ENCODE measurements at places on chromosomes 7 and 10. TPM values are rescaled to one million over a fixed set of nuclear protein-coding genes. Genes with fewer than 3 reads are reported as not detected.

Gene ZNF117
- total RNA-seq = 0.94 TPM

Gene UTF1
- total RNA-seq = not detected

Gene TMEM273
- not detected for total RNA-seq

DNA sequence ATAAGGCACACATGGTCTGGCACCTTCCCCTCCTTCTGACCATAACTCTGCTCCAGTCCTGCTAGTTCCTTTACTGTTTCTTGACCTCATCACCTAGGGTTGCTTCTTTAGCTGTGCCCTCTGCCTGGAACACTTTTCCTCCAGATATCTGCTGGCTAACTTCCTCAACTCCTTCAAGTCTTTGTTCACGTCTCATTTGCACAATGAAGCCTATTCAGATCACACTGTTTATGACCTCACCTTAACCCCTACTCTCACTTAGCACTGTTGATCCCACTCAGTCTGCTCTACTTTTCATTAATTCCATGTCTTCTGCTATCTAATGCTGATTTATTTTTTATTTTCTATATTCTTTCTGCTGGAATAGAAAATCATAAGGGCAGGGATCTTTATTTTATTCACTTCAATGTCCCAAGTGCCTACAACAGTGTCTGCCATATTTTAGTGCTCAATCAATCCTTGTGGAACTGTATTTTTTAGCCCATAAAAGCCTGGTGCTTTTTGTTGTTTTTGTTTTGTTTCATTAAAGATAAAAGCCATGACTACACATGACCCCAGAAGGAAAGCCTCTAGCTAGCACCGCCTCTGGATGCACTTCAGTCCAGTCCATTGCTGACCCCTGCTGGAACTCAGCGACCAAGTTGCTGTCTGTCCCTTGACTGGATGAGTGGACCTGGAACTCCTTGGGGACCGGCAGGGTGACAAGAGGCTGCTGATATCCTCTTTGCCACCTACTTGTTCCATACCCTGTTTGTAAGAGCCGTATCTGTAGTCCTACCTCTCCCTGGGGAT lies 12.3 kb downstream of the KLF14 start:
- peak; percentile 51 for DNase-seq

- DNase-seq = peak; percentile 30
These were observed 1.9 kb downstream of the INA start for GRCh38 chr10:103278862-103279298.

- DNase-seq = no peak
These were observed 456 bp upstream of the DLD start for GRCh38 chr7:107890493-107890961.

Gene TMEM106B
- 37.2 TPM for total RNA-seq

Gene OR2A12
- total RNA-seq = not detected

DNA sequence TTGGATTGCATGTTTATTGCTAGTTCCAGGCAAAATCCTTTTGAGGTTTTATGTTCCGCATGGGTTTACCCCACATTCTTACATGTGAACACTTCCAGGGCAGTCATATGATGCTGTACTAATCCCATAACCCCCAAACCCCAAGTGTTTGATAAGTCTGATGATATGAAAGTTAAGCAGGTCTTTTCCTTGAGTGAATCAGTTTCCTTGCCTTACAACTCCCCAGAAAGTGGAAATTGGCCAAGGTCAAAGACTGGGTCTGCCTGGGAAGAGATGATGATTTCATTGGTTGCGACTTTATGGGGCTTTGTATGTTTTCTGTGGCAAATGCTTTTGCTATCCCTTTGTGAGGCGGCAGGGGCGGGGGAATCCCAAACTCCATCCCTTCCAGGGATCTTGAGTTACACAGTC lies 24.7 kb downstream of the AFAP1L2 start:
- DNase-seq = peak; percentile 44

Gene OR13A1
- total RNA-seq = not detected

DNA sequence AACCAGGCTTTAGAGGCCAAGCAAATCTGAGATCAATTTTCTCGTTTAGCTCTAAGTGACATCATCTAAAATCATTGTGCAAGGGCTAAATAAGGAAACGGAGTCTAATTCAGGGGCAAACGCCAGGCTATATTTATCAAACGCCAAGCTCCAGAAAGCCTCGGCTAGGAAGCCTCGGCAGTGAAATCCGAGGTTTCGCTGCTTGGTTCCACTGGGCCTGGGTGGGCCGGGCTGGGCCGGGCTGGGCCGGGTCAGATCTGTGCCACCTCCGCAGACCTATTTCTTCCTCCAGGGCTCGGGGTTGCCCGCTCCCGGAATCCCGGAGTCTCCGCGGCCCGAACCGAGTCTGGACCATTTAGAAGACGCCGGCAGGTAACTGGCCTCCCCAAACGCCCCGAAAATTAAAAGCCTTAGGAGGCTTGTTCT lies 459 bp upstream of the FEZF1 start:
- no peak for DNase-seq

GRCh38 chr7:114627231-114627630 lies 212.6 kb downstream of the FOXP2 start:
- DNase-seq = no peak

DNA sequence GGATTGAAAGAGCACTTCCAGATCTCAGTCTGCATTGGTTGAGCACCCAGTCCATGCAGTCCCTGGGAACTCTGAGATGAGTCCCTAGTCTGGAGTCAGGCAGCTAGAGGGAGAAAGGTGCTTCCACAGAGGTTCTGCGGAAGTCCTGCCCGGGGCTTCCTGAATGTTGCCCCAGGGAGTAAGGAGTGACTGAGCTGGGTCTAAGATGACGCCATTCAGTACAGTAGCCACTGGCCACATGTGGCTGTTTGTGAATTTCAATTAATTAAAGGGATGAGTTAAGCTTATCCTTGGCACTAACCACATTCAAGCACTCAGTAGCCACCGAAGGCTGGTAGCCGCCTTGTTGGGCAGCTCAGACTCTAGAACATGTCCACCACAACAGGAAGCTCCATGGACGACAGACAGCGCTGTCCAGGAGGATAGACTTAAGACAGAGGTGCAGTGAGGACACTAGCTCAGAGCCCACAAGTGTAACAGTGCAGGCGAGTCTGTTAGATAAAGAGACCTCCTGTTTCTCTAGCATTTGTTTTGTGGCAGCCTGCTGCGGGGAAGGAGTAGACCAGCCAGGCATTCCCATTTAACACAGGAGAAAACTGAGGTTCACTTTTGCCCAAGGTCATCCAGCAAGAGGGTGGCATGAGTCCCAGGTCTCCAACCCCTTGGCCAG lies 101.6 kb upstream of the PPIF start:
- DNase-seq = peak; percentile 28

DNA sequence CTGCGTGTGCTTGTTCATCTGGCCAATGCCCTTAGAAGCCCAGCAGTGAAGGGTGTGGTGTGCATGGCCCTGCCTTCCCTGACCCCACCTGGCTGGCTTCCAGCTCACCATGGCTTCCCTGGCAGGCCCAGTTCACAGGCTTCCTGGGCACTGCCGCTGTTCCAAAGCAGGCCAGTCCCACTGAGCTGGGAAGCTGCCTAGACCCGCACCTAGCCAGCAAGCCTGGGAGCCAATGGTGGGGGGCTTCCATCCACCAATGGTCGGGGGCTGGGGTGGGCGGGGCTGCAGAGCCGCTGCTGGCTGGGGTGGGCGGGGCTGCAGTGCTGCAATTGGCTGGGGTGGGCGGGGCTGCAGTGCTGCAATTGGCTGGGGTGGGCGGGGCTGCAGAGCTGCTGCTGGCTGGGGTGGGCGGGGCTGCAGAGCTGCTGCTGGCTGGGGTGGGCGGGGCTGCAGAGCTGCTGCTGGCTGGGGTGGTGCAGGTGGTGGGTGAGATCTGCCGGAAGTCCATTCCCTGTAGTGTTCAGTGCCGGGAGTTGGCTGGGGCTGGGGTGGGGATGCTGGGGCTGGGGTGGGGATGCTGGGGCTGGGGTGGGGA lies 12.4 kb downstream of the CALY start:
- peak; percentile 72 for DNase-seq

DNA sequence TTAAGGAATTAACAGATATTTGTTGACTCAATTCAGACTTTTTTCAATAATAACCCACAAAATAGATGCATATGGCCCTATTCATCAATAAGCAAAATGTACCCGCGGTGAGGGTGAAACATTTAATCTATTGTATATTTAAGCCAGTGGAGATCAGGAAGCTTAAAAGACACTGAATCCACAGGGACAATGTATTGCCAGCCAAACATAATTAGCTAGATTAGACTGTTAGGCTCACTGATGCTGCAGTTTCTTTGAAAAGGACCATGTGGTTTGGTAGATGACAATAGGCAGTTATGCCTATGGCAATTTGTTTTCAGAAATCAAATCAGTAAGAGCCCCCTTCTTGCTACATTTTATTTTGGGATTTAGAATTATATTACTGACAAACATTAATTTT lies 87.3 kb upstream of the PLXDC2 start:
- DNase-seq = no peak

Gene CRTAC1
- total RNA-seq = not detected

Gene DNAAF5
- total RNA-seq = 31.4 TPM

Gene CALML3
- total RNA-seq = not detected

DNA sequence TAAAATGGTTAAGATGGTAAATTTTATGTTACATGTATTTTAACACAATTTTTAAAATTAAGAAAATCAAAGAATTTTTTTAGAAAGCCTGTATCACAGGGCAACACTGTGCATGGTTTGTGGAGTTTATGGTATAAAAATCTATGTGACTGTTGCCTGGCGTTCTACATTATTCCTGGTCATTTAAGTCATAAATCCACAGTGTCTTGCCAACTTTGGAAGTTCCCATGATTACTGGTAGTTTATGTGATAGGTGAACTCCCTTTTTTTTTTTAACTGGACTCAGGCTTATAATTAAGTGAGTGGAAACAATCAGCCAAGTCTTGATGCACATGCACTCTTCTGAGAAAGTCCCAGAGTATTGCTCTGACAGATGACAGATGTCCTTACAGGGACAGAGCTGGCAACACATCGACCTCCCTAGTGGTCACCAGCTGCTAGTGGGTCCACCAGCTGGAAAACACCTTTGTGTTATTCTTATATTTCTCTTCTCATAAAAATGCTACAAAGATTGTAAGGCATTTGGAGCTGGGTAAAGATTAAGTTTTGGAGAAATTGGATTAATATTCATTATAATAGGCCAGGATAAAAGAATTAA lies 8.8 kb upstream of the STN1 start:
- no peak for DNase-seq

GRCh38 chr10:63265683-63266235 lies 132.6 kb downstream of the NRBF2 start:
- DNase-seq = no peak

DNA sequence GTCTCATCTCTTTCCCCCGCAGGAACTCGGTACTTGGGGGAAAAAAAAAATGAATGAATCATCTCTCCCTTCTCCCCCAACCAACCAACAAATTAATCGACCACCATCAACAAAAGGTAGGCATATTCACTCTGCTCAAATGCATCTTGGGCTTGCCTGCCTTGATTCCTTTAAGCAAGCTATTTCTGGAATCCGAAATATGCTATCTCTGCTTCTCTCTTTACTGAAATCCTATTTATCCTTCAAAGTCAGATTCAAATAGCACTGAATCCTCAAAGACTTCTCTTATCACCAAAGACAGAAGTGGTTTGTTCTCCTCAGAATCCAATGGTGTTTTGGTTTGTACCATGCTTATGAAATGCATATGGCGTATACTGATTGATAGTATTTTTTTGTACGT lies 49.6 kb upstream of the TPK1 start:
- no peak for DNase-seq

Gene CLRN3
- total RNA-seq = not detected

Gene OR2A1
- total RNA-seq = not detected

DNA sequence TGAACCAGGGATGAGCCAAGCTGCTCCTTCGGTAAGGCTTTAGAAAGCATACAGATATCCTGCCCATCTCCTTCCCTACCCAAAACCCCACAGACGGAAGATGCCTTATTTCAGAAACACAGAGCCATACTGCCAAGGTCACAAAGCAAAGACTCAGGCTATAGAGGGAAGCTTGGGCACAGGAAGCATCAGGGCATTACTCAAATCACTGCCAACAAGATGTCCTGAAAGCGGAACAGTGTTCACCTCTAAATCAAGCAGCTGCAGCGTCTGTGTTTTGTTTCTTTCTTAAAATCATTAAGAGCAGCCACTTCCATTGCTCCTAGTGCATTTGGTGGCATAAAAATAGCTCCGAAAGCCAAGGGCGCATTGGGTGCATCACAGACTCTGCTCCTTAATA lies 307.3 kb downstream of the SORCS1 start:
- no peak for DNase-seq

Gene SFTPA1
- total RNA-seq = not detected

Gene HYAL4
- not detected for total RNA-seq

DNA sequence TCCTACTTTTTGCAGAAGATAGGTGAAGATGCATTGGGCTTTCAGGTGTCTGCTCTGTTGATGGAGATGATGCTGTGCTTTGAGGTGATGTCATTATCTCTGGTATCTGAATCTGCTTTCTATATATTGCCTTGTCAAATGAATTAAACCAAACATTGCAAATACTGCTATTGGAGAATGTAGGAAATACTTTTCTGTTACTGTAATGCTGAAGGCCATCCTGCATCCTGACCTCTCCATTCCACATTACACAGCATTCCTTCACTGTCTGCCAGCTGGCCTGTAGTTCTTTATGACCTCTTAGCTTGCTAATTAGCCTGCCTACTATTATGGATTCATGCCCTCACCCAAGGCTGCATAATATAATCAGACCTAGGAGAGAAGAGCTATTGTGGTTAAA lies 73.2 kb downstream of the VCL start:
- peak; percentile 80 for DNase-seq

DNA sequence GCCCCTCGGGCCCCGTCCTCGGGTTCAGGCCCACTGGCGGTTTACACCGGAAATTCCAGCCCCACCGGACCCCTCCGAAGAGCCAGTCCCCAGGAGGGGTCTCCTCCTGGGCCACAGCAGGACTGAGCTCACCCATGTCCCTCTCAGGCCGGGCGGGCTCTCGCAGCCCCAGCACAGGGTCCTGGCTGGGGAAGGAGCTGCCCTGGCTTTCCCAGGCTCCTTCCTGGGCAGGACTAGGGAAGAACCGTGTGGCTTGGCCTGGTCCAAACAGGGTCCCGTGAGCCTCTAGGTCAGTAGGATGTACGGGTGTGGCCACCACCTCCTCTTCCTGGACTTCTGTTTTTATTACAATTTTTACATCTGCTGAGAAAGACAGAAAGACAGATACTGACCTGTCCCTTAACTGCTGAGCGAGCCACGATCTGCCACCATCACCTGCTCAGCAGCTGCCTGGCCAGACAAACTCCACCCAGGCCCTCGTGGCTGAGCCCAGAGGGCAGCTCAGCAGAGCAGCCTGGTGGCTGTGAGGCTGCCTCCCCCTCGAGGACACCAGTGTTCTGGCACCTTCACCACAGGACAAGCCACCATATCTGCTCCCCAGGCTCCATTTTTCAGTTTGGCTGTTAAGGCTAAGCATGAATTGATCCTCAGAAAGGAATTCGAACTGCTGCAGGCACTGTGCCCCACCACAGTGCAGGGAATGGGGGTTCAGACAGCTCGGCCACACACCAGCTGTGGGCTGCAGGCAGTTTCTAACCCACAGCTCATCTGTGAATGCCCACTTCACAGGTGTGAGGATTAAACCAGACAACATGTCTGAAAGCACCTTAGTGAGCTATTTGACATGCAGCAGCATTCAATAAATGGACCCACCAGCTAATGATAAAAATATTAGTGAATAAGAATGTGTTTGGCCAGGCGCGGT lies 14.5 kb upstream of the ZNF777 start:
- DNase-seq = no peak

Gene MGMT
- total RNA-seq = 21.1 TPM

GRCh38 chr10:106076496-106076895 lies 1088.0 kb downstream of the SORCS1 start:
- no peak for DNase-seq

Gene ZNF239
- total RNA-seq = 9.2 TPM

GRCh38 chr7:107122486-107122911 lies 46.3 kb upstream of the HBP1 start:
- no peak for DNase-seq
